ENCODE measurements at places on chromosomes 1 and 21.
A peak's percentile ranks its signal among the peaks of the same experiment; 100 is the strongest.

- DNase-seq = no peak
These were observed 5.6 kb upstream of the YBX1 start for GRCh38 chr1:42676534-42677087.

DNA sequence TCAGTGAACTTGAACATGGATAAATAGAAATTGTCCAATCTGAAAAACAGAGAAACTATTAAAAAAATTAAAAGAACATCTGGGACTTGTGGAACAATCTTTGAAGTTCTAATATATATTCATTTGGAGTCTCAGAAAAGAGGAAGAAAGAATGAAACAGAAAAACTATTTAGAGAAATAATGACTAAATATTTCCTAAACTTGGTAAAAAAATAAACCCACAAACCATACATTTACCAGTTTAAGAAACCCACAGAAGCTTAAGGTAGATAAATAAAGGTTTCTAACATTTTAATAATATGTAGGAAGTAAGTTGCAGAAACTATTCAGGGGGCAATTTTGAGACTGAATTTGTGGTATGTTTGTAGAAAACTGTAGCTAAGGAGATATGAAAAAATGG, 437.8 kb downstream of the PTBP2 start:
- no peak for DNase-seq

GRCh38 chr1:207962716-207963426, 51.9 kb upstream of the CD34 start:
- DNase-seq = no peak

GRCh38 chr1:51990478-51990965, at the start of gene RAB3B:
Gene RAB3B, minus strand, starts transcription at chr1:51990700. Its CDS starts 13,583 bp downstream, at chr1:51977117.
- DNase-seq = peak; percentile 64

DNA sequence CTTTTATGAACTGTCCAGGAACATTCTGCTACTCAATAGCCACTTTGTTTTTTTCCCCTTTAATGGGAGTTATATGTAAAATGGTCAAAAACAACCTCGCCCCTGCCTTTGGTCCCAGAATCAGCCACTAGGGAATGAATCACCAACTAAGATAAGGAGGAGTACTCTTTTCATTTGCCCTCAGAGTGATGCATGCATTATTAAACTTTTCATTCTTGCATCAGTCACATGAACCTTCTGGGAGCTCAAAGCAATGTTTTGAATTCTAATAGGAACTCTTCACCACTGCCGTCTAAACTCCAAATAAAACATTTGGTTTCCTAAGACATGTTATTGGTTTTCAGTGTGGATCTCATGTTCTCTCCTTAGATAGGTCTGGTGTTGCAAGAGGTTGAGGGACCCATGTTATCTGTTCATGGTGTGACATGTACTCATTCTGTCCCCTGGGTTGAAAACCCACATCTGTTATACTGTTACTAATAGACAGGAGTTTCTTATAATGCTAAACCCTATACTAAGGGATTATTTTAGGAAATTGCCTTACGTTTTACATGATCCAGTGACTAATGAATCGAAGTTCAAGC, 17.8 kb upstream of the HSD17B7 start:
- DNase-seq = no peak

DNA sequence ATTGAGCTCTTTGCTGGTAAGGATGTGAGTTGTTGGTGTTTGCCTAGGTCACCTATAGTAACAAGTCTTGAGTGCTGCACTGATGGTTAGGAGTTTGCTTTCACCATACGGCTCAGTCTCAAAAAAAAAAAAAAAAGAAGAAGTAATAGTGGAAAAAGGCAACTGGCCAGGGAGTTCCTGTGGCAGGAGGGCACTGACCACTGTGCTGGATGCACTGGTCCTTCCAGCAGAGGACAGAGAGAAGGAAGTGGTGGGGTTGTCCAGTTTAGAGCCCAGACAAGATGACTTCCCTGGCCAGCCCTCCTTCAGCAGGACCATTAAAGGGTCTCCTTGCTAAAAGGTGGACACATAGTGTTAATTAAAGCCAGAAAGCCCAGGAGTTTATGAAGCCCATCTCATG, 11.9 kb upstream of the PTCH2 start:
- no peak for DNase-seq

GRCh38 chr1:233281711-233282581, 13.6 kb downstream of the PCNX2 start:
- DNase-seq = no peak

- DNase-seq = no peak
These were observed 146.3 kb downstream of the NRIP1 start for GRCh38 chr21:14918527-14918926.

GRCh38 chr1:81115422-81115821, 685.3 kb upstream of the ADGRL2 start:
- DNase-seq = no peak

- no peak for DNase-seq
These were observed 51.1 kb downstream of the SLC44A5 start for GRCh38 chr1:75559800-75560199.

DNA sequence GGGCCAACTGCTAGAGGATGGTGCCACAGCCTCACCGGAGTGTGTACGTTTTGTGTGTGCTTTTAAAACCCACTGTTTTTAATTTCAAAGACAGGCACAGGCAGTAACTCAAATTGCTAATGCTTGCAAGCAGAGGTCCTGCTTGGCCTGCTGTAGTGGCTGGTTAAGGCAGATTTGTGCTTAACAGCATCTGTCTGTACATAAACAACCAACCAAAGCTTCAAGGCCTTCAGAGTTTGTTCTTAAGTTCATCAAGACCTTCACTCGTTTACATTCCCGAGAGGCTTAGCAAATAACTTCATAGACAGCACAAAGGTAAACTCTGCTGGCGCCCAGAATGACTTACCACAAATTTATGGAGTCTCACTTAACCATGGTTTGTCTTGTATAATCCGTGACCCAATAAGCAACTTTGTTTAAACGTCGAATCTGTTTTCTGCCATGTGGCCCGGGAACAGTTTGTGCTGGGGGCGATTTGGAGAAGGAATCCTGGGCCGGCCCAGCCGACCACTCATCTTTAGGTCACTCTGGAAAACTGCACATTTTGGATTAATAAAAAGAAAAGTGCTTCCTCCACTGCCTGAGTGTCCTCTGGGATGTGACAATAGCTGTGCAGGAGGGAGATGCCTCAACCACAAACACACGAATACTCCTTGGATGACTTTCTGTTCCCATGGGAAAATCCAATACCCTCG, 58.1 kb downstream of the CAPZB start:
- no peak for DNase-seq

DNA sequence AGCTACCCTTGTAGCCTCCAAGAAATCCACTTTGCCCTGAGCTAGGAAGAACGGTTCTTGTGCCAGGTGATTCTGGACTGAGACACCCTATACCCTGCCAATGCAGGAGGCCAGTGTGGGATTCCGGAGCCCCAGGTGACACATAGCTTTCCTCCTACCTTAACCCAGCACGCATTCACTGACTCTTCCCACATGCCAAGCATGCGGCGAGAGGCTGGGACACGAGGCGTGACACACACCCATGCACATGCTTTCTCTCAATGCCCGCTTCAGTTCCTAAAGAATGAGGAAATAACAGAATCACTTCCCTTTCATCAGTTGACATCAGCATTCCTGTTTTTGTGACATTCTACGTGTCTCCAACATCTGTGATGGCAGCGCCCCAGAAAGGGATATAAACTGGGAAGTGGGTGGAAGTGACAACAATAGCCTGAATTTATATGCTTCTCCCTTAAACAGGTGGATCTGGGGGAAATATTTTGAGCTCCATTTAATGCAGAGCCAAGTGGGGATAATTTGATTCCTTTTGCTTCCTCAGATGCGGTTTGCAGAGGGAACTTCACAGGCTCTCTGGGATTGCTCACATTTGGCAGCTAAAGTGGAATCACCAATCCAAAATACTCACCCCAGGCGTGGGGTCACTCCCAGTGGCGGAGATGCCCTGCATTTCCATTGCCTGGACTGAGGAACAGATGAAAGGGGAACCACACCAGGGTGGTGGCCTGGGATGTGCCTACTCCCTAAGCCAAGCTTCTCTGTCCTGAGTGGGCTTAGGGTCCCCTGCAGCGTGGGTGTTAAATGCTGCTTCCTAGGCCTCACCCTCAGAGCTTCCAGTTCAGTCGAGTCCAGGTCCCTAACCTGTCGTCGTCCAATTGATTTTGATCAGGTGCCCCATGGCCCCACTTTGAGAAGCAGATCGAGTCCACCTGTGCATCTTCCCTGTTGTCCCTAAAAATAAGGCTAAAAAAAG, 445.1 kb downstream of the SIPA1L2 start:
- no peak for DNase-seq

- no peak for DNase-seq
These were observed 276.4 kb upstream of the PLXNA2 start for GRCh38 chr1:208520438-208521099.

DNA sequence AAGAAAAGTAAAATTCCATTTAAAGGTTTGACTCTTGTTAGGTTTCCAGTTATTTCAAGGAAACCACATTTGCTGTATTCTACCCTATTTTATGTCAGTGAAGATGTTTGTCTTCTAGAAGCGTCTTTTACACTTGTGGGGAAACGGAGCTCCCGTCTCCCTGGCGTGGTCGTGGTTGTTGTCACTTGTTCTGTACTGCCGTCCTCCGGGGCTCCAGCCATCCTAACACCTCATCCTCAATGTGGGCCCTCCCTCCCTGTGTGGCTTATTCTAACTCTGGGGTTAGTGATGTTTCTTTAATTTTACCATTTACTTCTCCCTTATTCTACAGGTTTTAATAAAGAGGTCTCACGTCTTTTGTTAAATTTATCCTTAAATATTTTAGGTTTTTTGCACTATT, 52.7 kb upstream of the DIP2A start:
- no peak for DNase-seq

DNA sequence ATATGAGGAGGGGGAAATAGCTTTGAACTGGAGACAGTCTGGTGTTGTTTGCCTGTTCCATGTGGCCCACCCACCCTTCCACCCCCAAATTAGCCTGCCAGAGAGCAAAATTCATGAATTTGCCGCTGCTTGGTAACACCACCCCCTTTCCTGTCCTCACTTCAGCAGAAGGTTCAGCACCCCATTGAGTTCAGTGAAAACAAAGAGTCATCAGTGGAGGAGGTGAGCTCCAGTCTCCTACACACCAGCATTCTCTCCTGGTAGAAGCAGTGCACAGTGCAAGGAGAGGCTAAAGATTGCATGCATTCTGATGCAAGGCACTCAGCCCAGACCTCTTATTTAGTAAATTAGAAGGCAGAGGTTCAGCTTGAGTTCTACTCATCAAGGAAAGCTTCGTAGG, 99.7 kb upstream of the DYNLT5 start:
- DNase-seq = no peak

DNA sequence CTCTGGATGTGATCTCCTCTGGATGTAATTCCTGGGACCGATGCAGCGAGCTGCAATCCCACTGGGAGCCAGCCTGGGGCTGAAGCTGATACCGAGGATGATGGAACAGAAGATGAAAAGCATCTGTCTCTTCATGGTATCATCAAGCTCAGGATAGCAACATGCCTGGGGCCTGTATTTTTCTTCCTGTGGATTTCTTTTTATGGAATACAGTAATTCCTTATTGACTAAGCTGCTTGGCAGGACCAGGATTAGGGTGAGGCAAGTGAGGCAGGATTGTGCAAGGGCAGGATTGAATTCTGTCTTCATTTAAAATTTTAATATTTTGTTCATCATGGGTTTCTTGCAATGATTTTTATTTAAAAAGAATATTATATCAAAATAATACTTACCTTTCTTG, 86.6 kb downstream of the SLC25A24 start:
- DNase-seq = no peak

DNA sequence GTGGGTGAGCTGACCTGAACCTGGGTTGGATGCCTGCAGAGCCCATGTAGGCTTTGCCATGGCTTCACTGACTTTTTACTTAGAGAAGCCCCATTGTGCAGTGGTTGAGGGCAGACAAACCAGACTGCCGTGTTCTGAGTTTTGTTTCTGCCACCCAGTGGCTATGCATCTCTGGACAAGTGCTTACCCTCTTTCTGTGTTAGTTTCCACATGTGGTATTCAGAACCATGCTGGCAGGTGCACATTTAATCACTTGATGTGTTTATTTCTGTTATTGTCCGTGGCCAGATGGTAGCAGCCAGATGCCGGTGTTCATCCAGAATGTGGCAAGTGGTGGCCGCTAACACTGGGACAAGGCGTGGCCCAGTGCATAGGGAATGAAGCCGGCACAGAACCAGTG, 10.3 kb upstream of the PTPN7 start:
- DNase-seq = no peak
